ENCODE measurements at places on chromosomes 1 and 21.

- DNase-seq, result peak; percentile 63
Observed at GRCh38 chr1:18282851-18283600, 175.4 kb downstream of the IGSF21 start.

- DNase-seq, result no peak
Observed at GRCh38 chr1:7726623-7727022, 44.5 kb upstream of the VAMP3 start.

DNA sequence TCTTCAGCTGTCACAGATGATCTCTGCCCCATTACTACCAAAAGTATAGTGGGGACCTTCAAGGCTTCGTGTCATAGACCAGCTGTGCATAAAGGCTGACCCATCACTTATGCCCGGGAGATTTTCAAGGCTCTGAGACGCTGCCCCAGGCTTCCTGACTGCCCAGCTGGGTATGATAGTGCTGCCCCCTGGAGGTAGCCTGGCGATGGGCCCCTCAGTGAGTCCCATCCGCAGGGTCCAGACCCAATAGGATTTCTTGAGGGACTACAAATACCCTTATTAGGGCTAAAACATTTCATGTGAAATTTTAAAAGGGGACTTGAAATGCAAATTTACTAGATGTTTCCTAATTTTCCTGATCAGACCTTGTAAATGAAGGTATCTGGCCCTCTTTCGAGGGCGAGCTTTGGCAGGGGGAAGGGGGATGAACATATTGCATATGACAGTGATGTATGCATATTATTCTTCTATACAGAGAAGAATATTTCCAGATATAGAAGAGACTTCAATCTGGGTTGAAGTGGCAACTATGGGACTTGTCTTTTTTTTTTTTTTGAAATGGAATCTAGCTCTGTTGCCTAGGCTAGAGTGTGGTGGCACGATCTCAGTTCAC, 11.7 kb upstream of the FCMR start:
- DNase-seq, result no peak

DNA sequence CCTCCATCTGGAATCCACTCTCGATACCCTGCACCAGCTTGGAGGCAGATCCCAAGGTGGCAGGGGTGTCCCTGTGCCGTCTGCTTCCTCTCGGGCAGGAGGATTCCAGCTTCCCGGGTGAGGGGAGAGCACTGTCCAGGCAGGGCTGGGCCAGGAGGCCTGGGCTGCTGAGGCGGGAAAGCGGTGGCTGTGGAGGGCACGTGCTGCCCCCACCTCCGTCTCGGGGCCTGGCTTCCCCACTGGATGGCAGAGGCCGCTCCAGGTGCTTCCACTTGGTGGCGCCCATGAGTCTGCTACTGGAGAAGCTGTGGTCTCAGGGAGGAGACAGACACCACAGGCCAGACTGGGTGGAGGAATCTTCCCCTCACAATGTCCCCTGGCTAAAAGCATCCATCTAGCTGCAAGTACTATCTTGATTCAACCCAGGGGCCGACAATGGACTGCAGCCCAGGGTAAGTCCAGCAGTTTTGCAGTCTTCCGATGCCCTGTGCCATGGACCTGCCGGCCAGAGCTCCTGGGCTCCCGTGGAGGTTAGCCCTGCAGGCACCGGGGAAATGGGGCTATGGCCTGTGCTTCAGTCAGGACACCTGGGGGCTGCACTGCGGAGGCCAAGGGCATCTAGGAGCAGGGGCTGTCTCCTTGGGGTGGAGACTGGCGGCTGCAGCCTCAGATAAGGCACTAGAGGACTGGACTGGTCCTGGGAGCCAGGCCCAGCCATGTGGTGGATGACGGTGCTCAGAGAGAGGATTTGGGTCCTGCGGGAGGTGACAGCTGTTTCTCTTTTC, 41.3 kb upstream of the EIF4G3 start:
- no peak for DNase-seq

DNA sequence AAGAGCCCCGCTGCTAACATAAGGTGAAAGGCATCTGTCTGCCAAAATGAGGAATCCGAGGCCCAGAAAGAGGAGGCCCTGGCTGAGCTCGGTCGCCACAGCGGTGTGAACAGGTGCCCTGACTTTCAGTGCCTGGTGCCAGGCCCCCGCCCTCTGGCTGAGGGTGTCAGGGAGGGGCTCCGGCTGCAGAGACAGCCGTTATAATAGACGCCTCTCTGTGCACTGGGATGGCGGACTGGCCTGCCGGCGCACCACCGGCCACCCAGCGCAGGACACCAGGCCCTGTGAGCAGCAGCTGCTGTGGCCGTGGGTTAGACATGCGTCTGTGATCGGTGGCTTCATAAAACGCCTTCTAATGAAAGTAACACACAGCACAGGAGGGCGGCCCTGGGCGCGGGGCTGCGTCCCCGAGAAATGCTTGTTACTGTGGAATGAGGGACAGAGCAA, 51.4 kb upstream of the ACTRT2 start:
- DNase-seq, result no peak

- DNase-seq, result no peak
Observed at GRCh38 chr1:225881081-225881958, 860 bp downstream of the TMEM63A start.

- DNase-seq, result no peak
Observed at GRCh38 chr1:225657462-225657989, 4.6 kb upstream of the ENAH start.

DNA sequence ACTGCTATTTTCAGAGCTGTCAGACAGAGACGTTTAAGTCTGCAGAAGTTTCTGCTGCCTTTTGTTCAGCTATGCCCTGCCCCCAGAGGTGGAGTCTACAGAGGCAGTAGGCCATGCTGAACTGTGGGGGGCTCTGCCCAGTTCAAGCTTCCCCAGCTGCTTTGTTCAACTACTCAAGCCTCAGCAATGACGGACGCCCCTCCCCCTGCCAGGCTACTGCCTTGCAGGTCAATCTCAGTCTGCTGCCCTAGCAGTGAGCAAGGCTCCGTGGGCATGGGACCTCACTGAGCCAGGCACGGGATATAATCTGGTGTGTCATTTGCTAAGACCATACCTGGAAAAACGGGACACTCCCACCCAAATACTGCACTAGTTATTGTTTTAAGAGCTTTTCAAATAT, 219.7 kb downstream of the BRINP3 start:
- DNase-seq, result no peak

GRCh38 chr1:54084794-54085193, 31.4 kb downstream of the TCEANC2 start:
- DNase-seq, result no peak

- no peak for DNase-seq
Observed at GRCh38 chr1:228413241-228414010, 3.2 kb downstream of the TRIM17 start.

- DNase-seq, result no peak
Observed at GRCh38 chr1:182598296-182598695, 5.9 kb downstream of the RGS16 start.

GRCh38 chr1:227685807-227686206, 49.3 kb downstream of the JMJD4 start:
- no peak for DNase-seq
